Suppressor macrophage treated with lipopolysaccharide for 1 hour (primary cell): ENCODE measurements at places on chromosomes 1 and 21.

- DNase-seq, result no peak
Observed at GRCh38 chr1:109891930-109892329, 18.7 kb upstream of the CSF1 start.

GRCh38 chr1:89938171-89939055 lies 56.5 kb upstream of the ZNF326 start:
- no peak for DNase-seq

DNA sequence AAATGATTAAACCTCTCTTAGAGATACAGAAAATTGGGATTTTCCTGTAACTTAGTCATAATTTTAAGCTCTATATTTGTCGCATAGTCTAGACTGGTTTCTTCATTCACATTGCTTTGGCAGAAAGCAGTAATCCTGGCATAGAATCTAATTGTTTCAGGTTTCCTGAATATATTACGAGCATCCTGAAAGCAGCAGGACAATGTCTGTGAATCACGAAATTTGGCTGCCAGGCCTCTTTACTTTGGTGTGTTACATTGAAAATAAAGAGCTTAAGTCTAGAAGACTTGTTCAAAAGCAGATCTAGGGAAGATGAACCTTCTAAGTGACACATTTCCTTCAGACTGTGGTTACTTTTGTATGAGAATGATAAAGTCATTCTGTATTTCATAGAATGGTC lies 72.2 kb downstream of the TDRD5 start:
- DNase-seq, result no peak

- no peak for DNase-seq
Observed at GRCh38 chr21:35145626-35146233, 96.6 kb upstream of the RUNX1 start.

DNA sequence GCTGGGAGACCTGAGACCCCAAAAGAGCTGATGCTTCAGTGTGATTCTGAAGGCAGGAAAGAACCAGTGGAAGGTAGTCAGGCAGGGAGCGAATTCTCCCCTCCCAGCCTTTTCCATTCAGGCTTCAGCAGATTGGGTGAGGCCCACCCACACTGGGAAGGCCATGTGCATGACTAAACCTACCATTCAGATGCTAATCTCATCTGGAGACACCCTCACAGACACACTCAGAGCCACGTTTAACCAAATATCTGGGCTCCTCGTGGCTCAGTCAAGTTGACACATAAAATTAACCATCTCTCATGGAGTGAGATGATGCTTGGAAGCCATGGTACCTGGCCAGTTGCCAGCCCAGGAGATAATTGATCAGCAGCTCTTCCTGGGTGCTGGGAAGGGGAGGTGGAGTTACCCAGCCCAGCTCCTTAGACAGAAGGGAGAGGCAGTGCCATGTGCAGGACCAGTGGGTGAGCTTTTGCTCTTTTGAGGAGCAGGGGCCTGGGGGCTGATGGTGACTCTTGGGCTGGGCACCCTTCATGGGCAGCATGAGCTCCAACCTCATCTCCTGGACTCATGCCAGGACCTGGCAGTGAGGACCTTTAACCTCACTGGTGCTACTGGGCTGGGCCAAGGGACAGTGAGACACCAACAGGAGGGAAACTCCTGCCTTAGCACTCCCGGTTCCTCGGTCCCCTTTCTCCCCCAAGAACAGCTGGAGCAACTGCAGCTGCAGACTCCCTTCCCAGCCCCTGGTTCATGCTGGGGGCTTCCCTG lies 89.0 kb upstream of the ACTL8 start:
- DNase-seq, result no peak

DNA sequence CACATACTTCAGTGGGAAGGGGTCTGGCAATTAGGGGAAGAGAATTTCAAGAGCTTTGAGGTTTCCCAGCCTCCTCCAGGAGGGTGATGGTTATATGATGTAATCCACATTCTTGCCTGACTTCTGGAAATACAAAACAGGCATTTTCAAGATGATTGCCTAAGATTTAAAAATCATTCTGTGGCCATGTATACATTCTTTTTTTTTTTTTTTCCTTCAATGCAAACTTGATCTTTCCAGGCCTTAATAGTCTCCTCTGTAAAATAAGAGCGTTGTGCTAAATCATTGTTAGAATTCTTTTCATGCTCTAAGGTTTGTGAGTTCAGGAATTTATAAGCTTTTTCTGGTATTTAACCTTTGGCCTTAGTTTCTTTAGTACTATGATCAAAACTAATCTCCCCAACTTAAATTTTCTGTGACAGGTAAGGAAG lies 192.3 kb upstream of the HMCN1 start:
- DNase-seq, result peak; percentile 33

- no peak for DNase-seq
Observed at GRCh38 chr1:22447621-22448111, 4.0 kb upstream of the ZBTB40 start.

- peak; percentile 76 for DNase-seq
Observed at GRCh38 chr1:8394456-8395321, 76.8 kb downstream of the SLC45A1 start.

- DNase-seq, result no peak
Observed at GRCh38 chr1:189868021-189868420, 609.6 kb downstream of the BRINP3 start.

DNA sequence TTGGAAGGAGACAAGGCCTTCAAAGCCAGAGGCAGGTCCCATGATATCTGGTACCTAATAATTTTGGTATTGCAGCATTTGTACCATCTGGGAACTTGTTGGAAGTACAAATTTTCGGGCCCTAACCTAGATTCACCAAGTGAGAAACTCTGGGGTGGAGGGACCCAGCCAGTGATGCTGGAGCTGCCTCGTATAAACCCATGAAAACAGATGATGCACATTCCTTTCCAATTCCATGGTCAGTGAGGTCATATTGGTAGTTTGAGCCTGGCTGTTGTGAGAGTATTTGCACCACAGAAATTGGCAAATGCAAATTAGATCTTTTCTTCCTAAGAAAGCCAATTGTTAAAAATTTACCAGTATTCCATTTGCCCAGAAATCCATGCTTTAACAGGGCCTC lies 269.6 kb upstream of the PLXNA2 start:
- DNase-seq, result no peak

DNA sequence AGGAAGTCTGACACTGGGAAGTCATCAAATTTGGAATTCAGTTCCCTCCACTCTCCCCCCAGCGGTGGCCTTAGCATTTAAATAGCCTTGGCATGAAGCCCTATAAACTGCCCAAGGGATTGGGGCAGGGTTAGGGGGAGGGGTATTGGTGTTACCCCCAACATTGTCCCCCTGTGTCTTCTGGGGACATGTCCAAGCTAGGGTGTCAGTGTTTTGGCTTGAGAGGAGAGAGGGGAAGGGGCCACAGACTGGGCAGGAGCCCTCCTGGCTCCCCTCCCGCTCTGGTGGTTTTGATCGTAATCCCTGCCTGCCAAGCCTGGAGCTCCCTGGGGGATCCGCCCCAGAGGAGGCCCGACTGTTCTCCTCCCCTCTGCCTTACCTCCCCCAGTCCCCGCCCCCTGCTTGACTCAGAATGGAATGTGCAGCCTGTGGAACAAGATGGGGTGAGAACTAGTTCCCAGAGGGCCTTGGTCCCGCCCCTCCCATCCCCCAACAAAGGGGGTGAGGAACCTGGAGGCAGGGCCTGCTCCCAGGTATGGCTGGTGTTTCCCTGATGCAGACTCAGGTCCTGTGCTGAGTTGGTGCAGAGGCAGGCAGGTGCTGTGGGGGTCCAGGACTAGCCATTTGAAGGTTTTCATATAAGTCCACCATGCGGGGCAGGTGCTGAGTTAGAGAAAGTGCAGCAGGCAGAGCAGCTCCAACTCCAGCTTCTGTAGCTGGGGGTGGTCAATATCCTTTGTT lies 7.4 kb downstream of the SOX13 start:
- DNase-seq, result no peak

GRCh38 chr1:223759273-223759672 lies 46.9 kb downstream of the CAPN2 start:
- no peak for DNase-seq

DNA sequence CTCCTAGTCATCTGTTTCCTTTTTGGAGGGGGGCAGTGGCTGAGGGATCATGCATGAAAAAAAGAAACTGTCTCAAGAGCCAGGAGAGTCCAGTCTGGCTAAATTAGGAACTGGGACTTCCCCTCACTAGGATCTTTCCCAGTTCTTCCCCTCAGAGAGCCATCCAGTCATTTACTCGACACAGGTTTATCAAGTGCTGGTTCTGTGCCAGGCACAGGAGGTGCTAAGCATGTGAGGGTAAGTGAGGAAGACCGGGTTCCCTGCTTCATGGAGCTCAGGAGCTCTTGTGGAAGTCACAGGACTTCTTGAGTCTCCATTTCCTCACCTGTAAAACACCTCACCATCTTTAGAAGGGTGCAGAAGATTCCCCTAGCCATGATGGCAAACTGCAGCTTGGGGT lies 8.6 kb upstream of the NUAK2 start:
- peak; percentile 41 for DNase-seq

GRCh38 chr1:217943361-217943760 lies 312.2 kb downstream of the SPATA17 start:
- DNase-seq, result no peak

GRCh38 chr1:19254416-19254815 lies 2.8 kb downstream of the MRTO4 start:
- no peak for DNase-seq

GRCh38 chr21:35150562-35151226 lies 101.6 kb upstream of the RUNX1 start:
- DNase-seq, result peak; percentile 46

GRCh38 chr1:68889471-68889870 lies 392.6 kb upstream of the DEPDC1 start:
- no peak for DNase-seq

DNA sequence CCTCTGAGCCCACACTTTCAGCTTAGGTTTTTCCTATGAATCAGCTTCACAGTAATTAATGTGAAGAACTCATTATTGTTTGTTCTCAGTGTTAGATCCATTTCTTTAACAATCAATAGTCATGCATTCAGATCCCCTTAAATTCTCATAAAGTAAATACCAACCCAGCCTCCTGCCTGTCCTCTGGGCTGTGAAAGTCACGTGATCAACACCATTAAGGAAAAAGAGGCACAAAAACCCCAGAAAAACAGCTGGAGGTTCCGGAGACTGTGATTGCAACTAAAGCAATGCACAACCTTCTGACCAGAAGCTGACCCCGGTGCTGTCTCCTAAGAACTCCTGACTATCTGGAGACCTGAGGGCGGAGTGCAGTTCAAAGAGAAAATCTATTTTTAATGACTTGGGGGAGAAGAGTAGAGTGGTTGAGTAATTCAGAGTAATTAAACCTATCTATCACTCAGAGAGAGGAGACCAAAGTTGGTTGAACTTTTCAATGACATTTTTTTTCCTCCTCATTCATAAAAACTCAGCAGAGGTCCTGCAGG lies 132.5 kb downstream of the PLXNA2 start:
- DNase-seq, result no peak

GRCh38 chr1:213905344-213905743 lies 82.4 kb upstream of the PROX1 start:
- DNase-seq, result no peak

DNA sequence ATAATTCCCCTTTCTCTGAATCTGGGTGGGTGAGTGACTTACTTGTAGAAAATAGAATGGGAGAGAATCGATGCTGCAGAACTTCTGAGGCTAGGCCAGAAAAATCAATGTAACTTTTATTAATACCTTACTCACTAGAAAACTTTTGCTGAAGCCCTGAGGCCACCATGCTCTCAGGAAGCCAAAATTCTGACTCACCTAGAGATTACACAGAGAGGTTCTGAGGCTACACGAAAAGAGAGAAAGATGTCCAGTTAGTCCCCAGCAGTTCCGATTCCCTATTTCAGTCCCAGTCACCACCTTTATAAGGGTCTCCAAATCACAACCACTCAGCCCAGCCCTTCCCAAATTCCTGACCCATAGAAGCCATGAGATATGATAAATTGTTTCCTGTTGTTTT lies 135.2 kb downstream of the NTPCR start:
- no peak for DNase-seq

- no peak for DNase-seq
Observed at GRCh38 chr21:46006547-46007491, 25.2 kb downstream of the COL6A1 start.

DNA sequence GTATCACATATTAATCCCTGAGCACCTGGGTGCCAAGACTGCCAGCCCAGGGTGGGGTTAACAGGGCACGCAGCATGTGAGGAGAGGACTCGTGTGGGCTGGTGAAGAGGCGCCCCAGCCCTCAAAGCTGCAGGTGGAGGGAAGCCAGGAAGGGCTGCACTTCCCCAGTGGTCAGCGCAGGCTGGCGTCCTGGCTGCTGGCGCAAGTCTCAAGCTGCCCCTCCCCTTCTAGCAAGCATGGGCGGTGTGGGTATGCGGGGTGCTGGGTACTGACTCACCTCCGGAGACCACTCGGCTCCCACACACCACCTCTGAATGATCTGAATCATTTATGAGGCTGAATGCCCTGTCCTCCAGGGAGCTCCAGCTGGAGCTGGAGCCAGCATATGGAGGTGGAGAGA lies 44.0 kb downstream of the EIF2D start:
- DNase-seq, result no peak

DNA sequence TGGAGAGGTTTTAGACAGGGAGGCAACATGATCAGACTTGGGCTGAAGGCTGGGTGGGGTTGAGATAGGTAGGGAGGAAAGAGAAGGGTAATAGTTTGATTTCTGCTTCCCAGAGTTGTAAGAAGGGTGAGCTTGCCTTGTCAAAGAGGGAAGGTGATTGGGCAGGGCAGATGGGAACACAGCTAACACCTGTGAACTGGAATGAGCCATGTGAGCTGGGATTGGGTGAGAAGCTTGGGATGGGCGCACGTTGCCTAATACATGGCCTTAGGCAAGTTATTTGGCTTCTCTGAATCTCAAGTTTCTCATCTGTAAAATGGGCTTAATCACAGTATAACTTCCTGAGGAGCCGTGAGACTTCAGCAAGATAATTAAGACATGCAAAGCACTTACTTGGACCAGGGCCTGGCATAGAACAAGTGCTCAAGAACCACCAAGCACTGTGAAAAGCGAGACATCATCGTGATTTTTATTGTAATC lies 33.8 kb upstream of the ID3 start:
- DNase-seq, result no peak
